ENCODE measurements at places on chromosomes 5 and 9. TPM values are rescaled to one million over a fixed set of nuclear protein-coding genes. Genes with fewer than 3 reads are reported as not detected.

- DNase-seq, result no peak
Measured at GRCh38 chr9:114852050-114852594, 46.3 kb upstream of the TNFSF15 start.

DNA sequence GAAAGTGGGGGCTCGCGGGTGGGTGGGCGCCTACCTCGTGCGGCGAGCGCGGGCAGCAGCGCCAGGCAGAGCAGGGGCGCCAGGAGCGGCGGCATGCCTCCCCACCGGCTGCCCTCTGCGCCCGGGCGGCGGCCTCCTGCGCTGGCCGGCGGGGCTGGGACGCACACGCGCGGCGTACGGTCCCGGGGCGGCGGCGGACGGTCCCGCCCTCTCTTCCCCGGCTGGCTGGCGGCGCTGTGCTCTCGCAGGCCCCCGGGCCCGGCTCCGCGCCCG is 220 bp downstream of the NOTCH1 start:
- DNase-seq, result no peak

- DNase-seq, result no peak
Measured at GRCh38 chr9:129253803-129254381, 75.8 kb upstream of the IER5L start.

GRCh38 chr5:142811866-142812557 is 41.8 kb downstream of the ARHGAP26 start:
- DNase-seq, result no peak

DNA sequence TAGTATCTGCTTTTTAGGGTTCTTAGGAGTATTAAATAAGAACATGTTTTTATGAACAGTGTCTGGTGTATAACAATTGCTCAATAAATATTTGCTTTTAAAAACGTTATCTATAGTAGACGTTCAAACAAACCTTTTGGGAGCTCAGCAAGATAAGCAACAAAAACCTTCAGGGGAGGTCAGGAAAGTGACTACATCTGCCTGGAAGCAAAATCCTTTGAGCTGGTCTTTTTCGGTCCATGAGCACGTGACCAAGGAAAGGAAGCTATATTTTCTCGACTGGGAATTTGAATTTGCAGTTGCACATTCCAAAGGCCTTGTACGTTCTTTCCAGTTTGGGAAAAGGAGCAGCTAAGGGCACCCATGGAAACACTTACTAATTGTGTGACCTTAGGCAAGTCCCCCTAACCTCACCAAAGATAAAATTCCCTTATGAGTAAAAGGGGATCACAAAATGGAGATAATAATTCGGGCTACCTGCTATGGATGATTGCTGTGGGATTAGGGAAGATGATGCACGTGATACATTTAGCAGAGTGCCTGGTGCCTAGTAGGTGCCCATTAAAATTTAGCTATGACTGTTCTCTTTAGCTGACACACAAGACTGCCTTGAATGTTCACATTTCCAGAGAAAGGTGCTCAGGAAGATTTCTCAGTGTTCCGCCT is 45.4 kb downstream of the PTTG1 start:
- no peak for DNase-seq

DNA sequence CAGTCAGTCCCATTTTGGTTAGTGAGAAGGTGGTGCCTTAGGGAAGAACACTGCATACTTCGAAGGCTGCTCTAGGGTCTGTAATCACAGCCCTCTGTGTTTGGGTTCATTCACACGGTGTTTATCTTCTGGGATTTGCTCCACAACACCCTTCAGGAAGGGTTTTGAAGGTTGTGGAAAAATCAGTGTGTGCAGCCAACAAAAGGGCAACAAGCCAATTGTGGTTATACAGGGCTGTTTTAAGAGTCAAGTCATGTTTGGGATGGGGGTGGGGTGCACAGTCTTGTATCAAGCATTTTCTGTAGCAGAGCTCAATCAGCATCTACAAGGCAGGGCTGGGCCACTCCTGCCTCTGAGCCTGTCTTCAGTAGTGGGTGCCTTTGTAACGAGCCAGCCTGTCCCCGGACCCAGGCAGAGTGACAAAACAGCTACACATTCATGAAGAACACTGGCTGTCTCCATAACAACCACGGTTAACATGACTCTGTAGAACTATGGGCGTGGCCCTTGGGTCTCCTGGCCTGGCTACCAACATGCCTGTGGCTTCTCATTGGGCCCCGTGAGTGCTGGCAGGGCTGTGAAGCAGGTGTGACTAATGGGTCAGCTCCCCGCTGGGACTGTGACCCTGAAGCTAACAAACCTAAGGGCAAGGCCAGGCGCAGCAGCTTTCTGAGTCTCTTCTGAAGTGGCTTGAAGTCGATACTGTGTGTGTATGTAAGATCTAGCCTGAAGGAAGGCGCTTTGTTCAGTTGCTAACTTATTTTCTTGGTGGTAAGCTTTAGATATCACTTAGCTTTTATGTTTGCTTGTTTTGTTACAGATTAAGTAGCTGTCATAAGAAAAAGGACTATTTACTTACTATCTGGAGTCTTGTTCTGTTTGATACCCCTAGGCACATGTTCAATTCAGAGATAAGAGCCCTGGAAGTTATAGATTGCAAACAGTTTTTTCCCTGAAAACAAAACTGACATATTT is 27.9 kb upstream of the GOLM1 start:
- peak; percentile 80 for DNase-seq

DNA sequence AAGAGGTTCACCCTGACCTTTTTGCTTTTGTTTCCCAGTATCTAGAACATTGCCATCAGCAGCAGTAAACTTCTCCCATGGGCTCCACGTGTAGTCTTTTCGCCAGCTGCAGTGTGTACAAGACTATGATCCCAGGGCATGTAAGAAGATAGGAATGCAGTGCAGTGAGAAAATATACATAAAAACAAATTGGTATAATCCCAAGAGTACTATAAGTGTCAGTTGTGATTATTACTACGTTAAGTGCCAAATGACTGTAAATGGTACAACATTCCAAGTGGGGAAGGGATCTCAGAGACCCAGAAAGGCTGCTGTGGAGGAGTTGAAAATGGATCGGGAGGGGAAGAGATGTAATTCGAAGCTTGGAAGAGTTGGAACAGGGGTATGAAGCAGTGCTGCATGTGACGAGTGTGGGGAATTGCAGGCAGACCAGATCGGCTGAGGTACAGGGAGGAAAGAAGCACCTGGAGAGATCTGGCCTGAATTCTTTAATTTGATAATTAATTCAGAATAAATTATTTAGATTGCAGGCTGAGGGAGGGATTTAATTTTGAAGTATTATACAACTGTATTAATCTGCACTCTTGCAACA is 95.1 kb downstream of the FBXL7 start:
- DNase-seq, result no peak

- DNase-seq, result no peak
Measured at GRCh38 chr5:34685485-34686165, 29.5 kb downstream of the RAI14 start.

GRCh38 chr5:145478651-145479050 is 356.5 kb downstream of the PRELID2 start:
- DNase-seq, result no peak

DNA sequence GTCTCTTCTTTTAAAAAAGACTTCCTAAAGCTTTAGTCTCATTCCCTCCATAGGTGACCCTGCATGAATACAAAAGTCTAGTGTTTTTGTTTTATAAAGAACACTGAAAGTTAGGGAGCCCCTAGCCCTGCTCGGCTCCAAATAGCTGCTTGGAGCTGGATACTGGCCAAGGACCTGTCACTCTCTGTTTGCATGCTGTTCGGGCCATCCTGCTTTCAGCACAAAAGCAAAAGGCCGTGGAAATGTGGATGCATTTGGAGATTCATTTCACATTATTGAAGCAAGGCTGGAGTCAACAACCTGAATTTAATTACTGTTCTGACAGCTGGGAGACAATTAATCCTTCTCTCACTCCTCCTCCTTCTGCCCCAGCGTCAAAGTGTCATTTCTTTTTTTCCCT is 151.7 kb upstream of the NMUR2 start:
- DNase-seq, result no peak

DNA sequence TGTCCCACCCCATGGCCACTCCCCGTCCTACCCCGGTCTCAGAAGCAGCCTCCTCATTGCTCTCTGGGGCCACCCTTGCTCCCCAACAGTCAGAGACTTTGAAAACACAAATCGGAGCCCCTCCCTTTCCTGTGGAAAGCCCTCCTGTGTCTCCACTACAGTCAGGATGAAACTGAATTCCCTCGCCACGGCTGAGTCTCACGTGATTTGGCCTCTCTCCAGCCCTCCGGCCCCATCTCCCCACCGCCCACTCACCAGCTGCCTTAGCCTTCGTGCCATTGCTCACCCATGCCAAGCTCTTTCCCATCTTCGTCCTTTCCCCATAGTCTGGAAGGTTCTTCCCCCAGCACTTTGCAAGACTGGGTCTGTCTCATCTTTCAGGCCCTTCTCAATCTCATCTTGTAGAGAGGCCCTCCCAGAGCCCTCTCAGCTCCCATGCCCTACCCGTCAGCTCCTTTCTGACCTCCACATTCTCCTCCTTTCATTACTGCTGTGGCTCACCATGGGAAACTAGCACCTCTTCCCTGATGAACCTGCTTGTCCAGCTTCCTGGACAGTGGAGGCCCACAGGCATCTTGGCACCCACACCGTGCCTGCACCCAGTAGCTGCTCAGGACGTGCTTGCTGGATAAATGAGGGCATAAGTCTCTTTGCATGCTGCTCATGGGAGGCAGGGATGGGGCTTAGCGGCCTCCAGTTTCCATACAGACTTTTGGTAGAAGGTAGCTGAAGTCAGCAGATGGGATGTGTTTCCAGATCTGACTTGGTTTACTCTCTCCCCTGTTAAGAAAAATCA is 126.4 kb upstream of the COL5A1 start:
- DNase-seq, result no peak

DNA sequence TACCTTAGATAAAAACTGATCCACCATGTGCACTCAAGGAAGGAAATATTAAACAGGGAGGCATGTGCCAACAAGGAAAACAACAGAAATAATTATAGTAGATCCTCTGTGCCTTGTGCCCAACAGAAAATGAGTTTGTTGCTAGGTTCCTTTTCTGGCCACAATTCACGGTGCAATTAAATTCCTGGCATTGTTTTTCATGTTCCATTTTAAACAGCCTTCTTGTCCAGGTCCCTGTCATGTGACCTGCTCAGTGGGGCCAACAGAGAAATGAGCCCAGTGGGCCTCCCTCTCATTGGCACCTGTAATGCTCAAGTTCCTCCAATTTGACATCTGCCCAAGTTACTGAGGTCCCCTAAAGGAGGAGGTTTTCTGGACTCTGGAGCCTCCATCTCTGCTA is 56.5 kb downstream of the SPOCK1 start:
- DNase-seq, result no peak

DNA sequence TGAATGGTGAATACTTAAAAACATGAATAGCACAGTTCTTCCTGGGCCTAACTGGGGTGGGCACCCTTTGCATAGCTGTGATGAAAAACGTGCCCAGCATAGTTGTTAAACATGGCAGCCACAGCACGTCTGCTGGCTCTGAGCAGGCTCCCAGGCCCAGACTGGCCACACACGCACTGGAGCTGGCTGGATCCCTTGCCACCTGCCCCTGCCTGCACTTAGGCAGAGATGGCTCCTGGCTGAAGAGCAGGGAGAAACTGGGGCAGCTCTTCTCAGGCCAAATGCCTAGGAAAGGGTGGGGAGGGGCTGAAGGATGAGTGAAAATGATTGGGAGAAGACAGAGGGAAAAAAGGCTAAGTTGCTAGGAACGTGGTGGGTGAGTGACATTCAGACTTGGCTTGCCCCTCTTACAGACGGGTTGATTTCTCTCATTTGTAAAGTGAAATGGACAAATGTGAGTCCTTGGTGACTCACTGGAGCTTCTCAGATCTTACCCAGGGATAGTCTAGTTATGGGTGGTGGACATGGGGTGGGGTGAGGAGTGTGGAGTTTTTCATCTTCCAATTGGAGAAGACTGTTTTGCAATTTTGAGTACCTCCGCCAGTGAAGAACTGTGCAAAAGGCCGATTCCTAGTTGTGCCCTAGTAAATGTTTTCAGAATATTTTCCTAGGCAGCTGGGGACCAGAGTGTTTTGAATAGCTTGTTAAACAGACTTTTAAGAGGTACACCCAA is 42.4 kb downstream of the TRIO start:
- DNase-seq, result no peak

- DNase-seq, result no peak
Measured at GRCh38 chr5:172485511-172486202, 31.3 kb upstream of the SH3PXD2B start.

DNA sequence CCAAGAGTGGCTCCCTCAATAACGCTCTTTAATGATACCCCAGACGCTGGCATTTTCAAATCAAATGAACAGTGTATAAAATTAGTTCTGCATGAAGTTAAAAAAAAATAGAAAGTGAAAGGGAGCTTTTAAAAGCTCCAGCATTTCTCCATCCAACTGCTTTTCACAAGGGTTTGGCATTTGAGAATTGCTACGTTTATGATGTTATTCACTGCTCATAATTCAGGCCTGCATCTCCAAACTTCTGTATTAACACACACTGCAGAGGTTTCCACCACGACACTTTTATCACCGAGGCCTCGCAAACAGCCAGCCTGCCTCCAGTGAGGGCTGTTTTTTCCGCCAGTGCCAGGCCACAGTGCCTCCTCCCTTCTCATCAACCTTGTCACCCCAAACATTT is 205.5 kb upstream of the EFNA5 start:
- no peak for DNase-seq

The IRX2 gene
- not detected for total RNA-seq

The PTGS1 gene
- 27.9 TPM for total RNA-seq

The OLFML2A gene
- 21.8 TPM for total RNA-seq

The CARD9 gene
- 1.1 TPM for total RNA-seq

The MEGF10 gene
- 0.68 TPM for total RNA-seq
